A549 treated with Mapracorat at 1 μM for 4 hours (cell line): ENCODE measurements at places on chromosomes 1 and 21. TPM values are rescaled to one million over a fixed set of nuclear protein-coding genes. Genes with fewer than 3 reads are reported as not detected.

The PGLYRP3 gene
- not detected in 5 replicates for total RNA-seq

The ANKRD34A gene
- 0.21 to 0.42 TPM (median 0.27 TPM) in 5 replicates for total RNA-seq

The TMEM51 gene
- total RNA-seq: 28.6 to 34.9 TPM (median 31.2 TPM) in 5 replicates

The IER5 gene
- 24.1 to 41.3 TPM (median 38.2 TPM) in 5 replicates for total RNA-seq

The CFAP45 gene
- total RNA-seq: 0.73 to 1.1 TPM (median 0.92 TPM) in 5 replicates

The COL11A1 gene
- 1.6 to 4.4 TPM (median 2.4 TPM) in 5 replicates for total RNA-seq

The DBT gene
- total RNA-seq: 3.0 to 4.2 TPM (median 3.7 TPM) in 5 replicates

The KNCN gene
- total RNA-seq: not detected in 5 replicates

The FAM72C gene
- total RNA-seq: 4.3 to 5.7 TPM (median 4.7 TPM) in 5 replicates

The GBP5 gene
- 0.06 to 0.09 TPM (median 0.06 TPM) in 3 of 5 replicates, not detected in the others for total RNA-seq

The AIRE gene
- total RNA-seq: not detected in 5 replicates

The TMEM269 gene
- total RNA-seq: 0.06 to 0.32 TPM (median 0.12 TPM) in 4 of 5 replicates, not detected in the other

The SPRR1B gene
- total RNA-seq: not detected in 5 replicates

The CD247 gene
- 0.30 to 0.93 TPM (median 0.45 TPM) in 5 replicates for total RNA-seq

The MED8 gene
- 34.7 to 37.6 TPM (median 36.1 TPM) in 5 replicates for total RNA-seq

The KCNE2 gene
- not detected in 5 replicates for total RNA-seq

The PCAT6 gene
- total RNA-seq: 2.8 to 5.1 TPM (median 3.8 TPM) in 5 replicates

The GRHL3 gene
- total RNA-seq: 0.68 to 0.77 TPM (median 0.73 TPM) in 5 replicates

The WNT2B gene
- 0.12 to 0.28 TPM (median 0.23 TPM) in 5 replicates for total RNA-seq

The DNM3 gene
- 0.48 to 0.97 TPM (median 0.60 TPM) in 5 replicates for total RNA-seq

The RXRG gene
- not detected in 5 replicates for total RNA-seq

The ELAPOR1 gene
- 0.34 to 0.63 TPM (median 0.55 TPM) in 5 replicates for total RNA-seq

The LRRC39 gene
- total RNA-seq: 0.10 to 0.15 TPM (median 0.10 TPM) in 3 of 5 replicates, not detected in the others

The MR1 gene
- total RNA-seq: 6.3 to 8.7 TPM (median 7.1 TPM) in 5 replicates

The NEXN gene
- 5.7 to 11.2 TPM (median 7.1 TPM) in 5 replicates for total RNA-seq

The STIL gene
- 8.6 to 10.6 TPM (median 9.9 TPM) in 5 replicates for total RNA-seq

The KCNJ10 gene
- total RNA-seq: not detected in 5 replicates

The WNT4 gene
- total RNA-seq: 0.16 to 0.47 TPM (median 0.22 TPM) in 5 replicates

The FALEC gene
- total RNA-seq: 0.29 TPM in 1 of 5 replicates, not detected in the others

The PTGFR gene
- total RNA-seq: not detected in 5 replicates

The HIVEP3 gene
- total RNA-seq: 2.8 to 3.7 TPM (median 3.1 TPM) in 5 replicates

The TCP10L gene
- 0.67 to 0.95 TPM (median 0.80 TPM) in 5 replicates for total RNA-seq

The PLA2G4A gene
- total RNA-seq: 7.0 to 11.3 TPM (median 9.2 TPM) in 5 replicates

The FLG2 gene
- not detected in 5 replicates for total RNA-seq

The OR14K1 gene
- not detected in 5 replicates for total RNA-seq

The CADM3 gene
- total RNA-seq: 0.06 to 0.15 TPM (median 0.09 TPM) in 4 of 5 replicates, not detected in the other

The KCNK2 gene
- 0.09 to 0.10 TPM in 2 of 5 replicates, not detected in the others for total RNA-seq

The TDRD10 gene
- total RNA-seq: 0.23 TPM in 1 of 5 replicates, not detected in the others

The OR2T11 gene
- total RNA-seq: not detected in 5 replicates

The TESK2 gene
- total RNA-seq: 0.11 to 0.24 TPM (median 0.17 TPM) in 5 replicates

The ZNF281 gene
- total RNA-seq: 36.6 to 48.9 TPM (median 43.9 TPM) in 5 replicates

The SPRR3 gene
- total RNA-seq: not detected in 5 replicates

The UBR4 gene
- 92.2 to 112 TPM (median 101 TPM) in 5 replicates for total RNA-seq

The GCSAML gene
- not detected in 5 replicates for total RNA-seq

The NBPF10 gene
- 0.75 to 0.98 TPM (median 0.95 TPM) in 5 replicates for total RNA-seq

The TMPRSS15 gene
- total RNA-seq: not detected in 5 replicates

The TDRD5 gene
- 0.05 TPM in 2 of 5 replicates, not detected in the others for total RNA-seq

The RPF1 gene
- total RNA-seq: 29.9 to 33.7 TPM (median 31.2 TPM) in 5 replicates

The OR2L2 gene
- not detected in 5 replicates for total RNA-seq

The TNFRSF14 gene
- total RNA-seq: 0.10 to 0.27 TPM (median 0.10 TPM) in 3 of 5 replicates, not detected in the others

The ESRRG gene
- not detected in 5 replicates for total RNA-seq

The GBP3 gene
- total RNA-seq: 0.63 to 1.2 TPM (median 1.1 TPM) in 5 replicates
